ENCODE measurements at places on chromosomes 3 and 15.

DNA sequence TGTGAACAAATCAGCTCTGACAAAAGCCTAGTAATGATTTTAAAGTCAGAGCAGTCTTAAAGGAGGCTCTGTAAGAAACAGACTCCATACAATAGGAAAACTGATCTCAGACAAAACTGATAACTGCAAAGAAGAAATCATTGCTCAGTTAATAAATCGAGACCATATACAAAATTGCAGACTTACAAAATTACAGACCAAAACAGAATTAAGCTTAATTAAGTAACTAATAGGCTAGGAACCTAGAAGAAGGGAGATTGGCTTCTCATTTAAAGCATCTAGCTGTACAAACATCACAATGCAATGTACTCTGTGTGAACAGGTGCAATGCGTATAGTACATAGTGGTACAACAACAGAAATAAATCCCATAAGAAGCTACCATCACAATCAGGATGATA lies 46.3 kb downstream of the ZBTB20 start:
- no peak for DNase-seq

DNA sequence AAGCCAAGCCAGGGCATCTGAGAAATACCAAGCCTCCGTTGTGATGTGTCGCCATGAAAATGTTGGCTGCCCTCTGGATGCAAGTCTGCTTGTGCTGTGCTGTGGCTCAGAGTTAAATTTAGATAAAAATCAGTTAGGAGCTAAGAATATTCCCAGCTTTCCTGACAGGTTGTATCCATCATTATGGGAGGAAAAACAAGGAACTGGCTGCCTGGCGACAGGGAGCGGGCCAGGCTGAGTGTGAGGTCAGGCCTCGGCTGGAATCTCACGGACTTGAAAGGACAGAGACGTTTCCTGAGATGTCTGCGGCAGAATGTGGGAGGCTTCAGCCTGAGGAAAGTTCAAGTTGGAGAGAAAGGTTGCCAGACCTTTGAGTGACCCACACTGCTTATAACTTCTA lies 213.8 kb downstream of the THSD4 start:
- DNase-seq = no peak

DNA sequence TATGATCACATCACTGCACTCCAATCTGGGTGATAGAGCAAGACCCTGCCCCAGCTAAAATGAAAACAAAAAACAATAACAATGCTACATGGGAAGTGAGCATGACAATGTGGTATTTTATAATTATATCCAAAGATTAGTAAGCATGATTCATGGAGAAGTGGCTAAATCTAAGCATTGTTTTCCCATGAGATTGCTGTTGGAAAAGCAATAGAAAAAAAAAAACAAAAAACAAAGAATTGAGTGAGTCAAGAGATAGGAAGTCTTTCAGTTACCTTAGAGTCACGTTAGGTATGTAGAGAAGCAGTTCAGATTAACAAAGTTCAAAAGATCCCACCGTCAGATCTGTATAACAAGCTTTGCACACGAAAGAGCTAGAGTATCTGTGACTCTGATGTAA lies 210.3 kb upstream of the CNTN6 start:
- no peak for DNase-seq

GRCh38 chr15:89393056-89393455 lies 58.4 kb upstream of the POLG start:
- DNase-seq = no peak

- DNase-seq = no peak
Observed at GRCh38 chr3:108201258-108201657, 21.0 kb downstream of the IFT57 start.

DNA sequence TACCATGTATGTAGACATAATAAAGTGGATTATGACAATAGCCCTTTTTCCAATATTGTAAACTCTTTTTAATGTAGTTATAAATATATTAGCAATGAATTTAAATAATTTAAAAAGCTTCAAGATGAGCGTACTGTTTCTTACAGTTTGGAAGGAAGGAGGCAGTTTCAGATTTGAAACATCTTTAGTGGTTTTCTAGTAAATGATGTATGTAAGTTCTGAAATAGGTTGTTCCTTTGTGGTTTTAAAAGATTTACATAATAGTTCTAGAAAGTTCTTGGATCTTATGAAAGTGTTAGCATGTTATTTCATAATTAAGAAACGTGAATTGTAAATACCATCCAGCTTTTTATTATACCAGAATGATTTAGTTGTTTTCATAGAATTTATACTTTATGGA lies 16.0 kb downstream of the DNAJC19 start:
- no peak for DNase-seq

- no peak for DNase-seq
Observed at GRCh38 chr3:119293105-119293870, 895 bp upstream of the ARHGAP31 start.

- DNase-seq = no peak
Observed at GRCh38 chr3:196992461-196993065, 23.9 kb upstream of the PIGZ start.

DNA sequence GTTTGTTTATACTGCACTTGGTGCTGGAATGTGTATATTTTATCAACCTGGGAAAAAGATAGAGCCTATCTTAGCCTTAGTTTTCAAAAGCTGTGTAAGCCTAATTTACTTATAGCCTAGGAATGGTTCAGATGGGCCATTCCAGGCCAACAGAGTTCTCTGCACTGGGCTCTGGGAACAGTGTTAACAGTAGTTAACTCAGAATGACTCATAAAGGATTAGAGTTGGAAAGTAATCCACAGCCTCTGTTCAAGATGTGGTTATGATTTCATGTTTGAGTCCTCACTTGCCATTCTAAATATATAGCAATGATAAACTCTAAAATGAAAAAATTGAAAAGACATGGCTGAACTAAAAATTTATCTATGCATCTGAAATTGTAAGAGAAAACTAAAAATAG lies 22.6 kb upstream of the PEX5L start:
- no peak for DNase-seq

DNA sequence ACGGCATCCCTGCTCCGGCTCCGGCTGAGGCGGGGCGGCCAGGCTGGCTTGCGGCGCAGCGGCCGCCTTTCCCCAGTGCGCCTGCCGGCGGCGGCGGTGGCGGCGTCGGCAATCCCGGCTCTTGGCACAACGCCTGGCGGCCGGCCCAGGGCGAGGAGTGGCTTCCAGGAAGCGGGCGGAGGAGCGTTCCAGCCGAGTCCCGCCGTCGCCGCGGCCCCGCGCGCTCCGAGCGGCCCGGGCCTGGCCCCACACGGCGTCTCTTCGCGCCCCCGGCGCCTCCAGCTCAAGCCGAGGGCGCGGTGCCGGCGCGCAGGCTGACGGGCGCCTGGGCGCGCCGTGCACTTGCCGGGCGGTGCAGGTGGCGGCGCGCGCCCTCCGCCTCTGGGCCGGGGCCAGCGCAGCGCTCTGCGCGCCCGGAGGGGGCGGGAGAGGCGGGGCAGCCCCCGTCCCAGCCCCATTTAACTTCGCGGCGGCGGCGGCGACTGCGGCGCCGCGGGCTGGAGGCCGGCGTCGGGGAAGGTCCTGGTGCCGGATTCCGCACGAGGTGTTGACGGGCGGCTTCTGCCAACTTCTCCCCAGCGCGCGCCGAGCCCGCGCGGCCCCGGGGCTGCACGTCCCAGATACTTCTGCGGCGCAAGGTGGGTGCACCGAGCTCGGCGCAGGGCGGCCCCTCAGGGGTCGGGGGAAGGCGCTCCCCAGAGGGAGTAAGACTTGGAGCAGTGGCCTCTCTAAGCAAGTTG lies at the start of gene ADAMTSL3:
Gene ADAMTSL3 (plus strand): TSS at position 485 of the 740 bp plus-strand sequence. CDS start 1,639 bp downstream, outside the sequence.
- DNase-seq = no peak

DNA sequence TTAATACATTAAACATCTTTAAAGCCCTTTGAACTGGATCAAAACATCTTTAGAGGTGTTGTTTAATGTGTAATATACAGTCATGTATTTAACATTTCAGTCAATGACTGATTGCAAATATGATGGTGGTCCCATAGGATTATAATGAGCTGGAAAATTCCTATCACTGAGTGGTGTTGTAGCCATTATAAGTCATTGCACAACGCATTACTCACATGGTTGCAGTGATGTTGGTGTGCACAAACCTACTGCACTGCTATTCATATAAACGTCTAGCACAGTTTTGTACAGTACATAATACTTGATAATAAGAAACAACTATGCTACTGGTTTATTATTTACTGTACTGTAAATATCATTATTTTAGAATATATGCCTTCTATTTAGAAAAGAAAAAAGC lies 75.6 kb downstream of the DTWD1 start:
- no peak for DNase-seq

DNA sequence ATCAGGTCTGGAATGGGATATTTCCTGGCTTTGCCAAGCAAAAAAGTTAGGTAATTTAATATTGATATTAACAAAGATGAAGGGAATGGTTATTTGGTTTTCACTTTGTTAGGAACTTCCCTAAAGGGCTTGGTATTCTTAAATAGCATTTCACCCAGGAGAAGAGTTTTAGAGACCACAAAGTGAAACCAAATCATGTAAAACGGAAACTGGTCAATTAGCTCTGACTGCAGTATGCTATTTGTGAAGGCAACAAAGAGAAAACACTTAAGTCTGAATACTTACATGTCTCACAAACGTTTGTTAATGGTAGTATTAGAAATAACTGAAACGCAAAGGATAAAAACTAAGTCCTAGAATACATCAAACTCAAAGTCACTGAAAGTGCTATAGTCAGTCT lies 32.4 kb upstream of the SETMAR start:
- no peak for DNase-seq

DNA sequence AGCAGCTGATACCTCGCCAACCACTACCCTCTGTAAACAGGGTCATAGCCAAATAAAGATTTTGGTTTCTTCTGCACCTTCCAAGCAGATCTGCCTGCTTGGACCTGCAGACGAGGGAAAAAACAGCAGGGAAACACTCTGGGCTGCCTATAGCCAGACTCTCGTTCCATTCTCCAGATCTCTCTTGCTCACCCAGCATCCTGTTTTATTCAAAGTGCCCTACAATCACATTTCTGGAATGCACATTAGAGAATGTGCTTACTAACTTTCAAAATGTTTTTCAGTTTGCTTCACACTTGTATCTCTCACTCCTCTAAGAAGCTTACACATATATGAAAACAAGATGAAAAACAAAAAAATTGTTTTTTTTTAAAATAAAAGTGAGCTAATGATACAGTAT lies 71.4 kb downstream of the MLH1 start:
- DNase-seq = no peak

GRCh38 chr3:106425026-106425425 lies 556.2 kb upstream of the CBLB start:
- no peak for DNase-seq

Measured in activated CD4-positive, alpha-beta T cell treated with anti-CD3 and anti-CD28 coated beads, Interleukin-2, amount 10 ng/mL, durations not matched to agents 7 days and 5 days (primary cell).